ENCODE measurements at places on chromosomes 12 and 14.

DNA sequence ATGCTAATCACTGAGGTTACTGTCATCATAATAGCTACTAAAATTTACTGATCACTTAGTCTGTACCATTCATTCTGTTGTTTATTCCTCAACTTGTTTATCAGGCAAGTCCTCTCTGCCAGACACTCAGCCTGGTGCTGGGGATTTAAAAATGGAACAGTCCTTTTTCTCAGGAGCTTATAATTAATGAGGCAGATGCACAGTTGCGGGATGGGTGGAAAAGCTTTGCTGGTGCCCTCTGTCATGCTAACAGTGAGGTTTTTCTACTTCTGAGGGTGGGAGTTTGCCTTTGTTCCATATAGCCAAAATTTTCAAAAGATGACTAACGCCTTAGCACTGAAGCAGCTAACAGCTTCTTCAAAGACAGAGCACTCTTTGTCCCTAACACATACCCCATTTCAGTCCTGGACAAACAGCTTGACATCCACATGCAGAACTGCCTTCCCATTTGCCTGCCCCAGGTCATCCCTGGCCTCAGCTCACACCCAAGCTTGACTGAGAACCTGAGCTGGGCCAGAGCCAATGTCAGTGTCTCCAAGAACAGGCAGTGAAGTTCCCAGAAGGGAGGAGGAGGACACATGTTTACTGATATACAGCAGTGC is 30.8 kb upstream of the HSPB8 start:
- DNase-seq, result no peak

- no peak for DNase-seq
These were observed 24.1 kb upstream of the ADIPOR2 start for GRCh38 chr12:1666685-1667162.

GRCh38 chr14:101039755-101040138 is 136.2 kb upstream of the RTL1 start:
- no peak for DNase-seq

GRCh38 chr12:127548123-127548553 is 718.8 kb upstream of the TMEM132C start:
- no peak for DNase-seq

- no peak for DNase-seq
These were observed 80.1 kb upstream of the IFNG-AS1 start for GRCh38 chr12:67909091-67909531.

DNA sequence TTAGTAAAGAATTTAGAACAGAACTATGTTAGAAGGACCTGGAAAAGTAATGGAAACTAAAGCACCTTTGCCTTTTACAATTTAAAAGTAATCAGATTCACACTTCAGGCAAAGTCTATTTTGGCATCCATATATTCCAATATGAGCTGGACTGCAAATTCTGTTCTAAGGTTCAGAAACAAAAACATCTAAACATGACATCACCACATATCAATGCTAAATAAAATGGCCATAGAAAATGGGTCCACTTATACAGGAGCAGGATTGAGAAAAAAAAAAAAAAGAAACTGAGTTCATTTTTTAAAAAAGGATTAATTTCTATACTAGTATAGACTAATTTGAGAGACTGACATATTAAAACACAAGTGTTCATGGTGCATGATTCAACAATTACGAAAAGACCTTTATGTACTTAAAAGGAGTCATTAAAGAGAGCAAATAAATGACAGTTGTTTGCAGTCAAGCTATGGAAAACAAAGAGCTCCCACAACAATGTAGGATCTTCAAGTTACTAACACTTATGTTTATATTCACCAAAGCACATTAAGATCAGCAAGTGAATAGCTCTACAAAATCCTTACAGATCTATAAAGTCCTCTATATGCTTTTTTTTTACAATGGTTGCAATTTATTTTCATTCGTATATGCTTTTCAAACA is 45.7 kb downstream of the DICER1 start:
- no peak for DNase-seq

- no peak for DNase-seq
These were observed 19.6 kb downstream of the NINJ2 start for GRCh38 chr12:643475-644302.

GRCh38 chr12:130423136-130423535 is 85.4 kb downstream of the PIWIL1 start:
- no peak for DNase-seq

GRCh38 chr14:83556746-83557453 is 1973.0 kb upstream of the FLRT2 start:
- DNase-seq, result no peak

DNA sequence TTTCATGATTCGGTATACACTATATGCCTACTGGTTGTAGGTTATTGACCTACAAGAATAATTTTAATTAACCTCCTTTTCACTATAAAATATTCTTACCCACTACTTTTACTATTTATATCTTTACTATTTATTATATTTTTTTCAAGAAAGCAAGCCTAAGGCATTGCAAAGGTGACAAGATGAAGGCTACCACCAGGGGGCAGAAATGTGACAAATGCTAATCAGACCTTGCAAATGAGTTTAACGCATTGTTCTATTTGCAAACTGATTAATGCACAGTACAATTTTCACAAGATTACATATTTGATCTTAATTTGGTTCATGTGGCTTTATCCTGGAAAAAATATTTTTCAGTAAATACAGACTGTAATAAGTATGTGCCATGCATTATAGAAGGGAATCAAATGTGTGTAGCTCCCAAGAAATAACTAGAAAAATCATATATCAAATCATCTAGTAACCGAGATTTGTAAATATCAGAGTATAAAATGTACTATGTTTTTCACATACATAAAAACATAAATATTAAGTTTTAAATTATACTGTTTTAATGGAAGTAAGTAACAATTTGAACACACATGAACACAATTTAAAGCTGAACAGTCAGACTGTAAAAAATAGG is 107.0 kb downstream of the ADAMTS20 start:
- DNase-seq, result peak; percentile 64

DNA sequence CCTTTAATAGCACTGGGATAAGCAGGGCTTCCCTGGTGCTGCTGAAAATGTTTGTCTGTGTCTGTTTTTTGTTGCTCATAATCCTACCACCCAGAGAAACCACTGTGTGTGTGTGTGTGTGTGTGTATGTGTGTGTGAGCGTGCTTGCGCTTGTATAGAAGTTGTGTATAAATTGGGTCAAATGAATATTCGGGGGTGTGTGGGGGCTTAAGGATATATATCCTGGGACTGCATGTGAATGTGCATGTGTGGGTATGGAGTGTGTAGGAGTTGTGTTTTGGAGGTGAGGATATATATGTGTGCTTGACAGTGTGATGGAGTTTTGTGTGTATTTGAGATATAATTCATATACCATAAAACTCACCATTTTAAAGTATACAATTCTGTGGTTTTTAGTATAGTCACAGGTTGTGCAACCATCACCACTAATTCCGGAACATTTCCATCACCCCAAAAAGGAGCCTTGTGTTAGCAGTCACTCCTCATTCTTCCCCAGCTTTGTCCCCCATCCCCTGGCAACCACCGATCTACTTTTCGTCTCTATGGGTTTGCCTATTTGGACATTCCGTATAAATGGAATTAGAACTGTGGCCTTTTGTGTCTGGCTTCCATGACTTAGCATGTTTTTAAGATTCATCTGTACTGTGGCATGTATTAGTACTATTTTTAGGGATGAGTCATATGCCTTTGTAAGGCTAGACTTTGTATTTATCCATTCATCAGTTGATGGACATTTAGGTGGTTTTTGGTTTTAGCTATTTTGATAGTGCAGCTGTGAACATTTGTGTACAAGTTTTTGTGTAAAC is 25.6 kb downstream of the TCTN1 start:
- peak; percentile 49 for DNase-seq

DNA sequence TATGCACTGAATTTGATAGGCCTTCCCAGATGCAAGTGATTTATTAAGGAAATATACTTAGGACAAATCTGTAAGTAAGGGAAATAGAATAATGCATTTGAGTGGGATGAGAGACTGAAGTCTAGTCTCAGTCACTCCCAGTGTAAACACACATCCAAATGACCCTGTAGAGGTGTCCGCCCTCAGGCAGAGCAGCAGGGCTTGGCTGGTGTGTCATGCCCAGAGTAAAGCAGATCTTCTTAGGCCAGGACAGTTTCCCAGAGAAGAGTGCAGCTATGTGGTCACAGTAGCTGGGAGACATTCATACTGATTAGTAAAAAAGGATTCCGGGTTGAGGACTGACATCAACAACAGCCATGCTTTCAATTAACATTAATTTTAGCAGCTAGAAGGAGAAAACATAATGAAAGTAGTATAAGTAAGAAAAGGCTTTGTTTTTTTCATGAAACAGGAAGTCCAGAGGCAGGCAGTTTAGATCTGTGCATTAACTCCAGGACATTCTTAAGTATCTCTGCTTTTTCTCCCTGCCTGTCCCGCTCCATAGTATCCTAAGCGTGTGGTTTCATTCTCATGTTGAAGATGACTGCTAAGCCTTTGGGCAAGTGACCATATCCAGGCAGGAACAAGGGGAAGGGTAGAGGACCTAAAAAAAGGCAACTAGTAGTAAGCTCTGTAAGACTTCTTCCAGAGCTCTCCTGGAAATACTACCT is 35.7 kb downstream of the CNTN1 start:
- no peak for DNase-seq

- DNase-seq, result peak; percentile 58
These were observed 24.1 kb upstream of the BCDIN3D start for GRCh38 chr12:49866859-49867569.

DNA sequence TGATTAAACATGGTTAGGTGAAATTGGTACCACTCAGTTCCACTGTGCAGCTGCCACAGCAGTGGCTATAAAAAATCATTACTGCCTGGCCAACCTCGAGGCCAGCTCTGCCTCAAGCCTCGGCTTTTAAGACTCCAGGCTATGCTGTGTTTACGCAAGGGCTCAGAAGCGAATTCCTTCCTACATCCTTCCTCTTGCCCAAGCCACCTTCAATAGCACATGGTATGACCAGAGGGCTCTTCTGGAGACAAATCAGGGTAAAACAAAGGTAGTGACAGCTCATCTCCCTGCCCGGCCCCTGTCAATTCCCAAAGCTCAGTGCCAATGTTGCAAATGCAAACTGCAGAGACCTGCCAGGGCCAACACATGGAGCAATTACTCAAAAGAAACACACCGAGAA is 31.9 kb downstream of the NUAK1 start:
- no peak for DNase-seq

DNA sequence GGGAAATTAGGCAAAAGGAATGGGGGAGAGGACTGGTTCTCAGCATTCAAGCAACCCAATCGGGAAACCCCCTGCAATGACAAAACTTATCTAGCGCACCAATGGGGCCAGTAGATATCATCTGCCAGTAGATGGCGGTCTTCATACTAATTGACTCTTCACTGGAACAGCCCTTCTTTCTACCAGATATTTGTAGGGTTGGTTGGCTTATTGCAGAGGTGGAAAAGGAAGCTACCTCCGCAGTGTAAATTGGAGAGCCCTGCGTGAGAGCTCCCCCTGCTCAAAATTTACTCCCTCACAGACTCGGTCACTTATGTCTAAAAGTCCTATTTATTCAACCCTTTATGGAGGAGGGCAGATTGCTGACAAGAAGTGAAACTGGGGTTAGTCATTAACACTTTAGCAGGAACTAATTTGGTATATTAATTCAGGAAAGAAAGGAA is 166.1 kb upstream of the CCND2 start:
- peak; percentile 94 for DNase-seq

- no peak for DNase-seq
These were observed 79.2 kb downstream of the CEP83 start for GRCh38 chr12:94380507-94380906.

DNA sequence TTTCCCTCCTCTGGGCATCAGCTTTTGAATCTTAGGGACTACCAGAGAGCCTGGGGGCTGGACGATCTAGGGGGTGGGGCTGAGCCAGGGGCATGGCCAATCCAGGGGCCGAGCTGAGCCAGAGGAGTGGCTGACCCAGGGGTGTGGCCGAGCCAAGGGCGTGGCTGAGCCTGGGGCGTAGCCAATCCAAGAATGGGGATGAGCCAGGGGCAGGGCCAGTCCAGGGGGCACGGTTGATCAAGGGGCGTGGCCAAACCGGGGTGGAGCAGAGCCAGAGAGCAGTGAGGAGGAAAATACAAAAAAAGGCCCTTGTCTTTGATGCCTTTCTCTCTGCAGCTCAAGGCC is 219.3 kb upstream of the NOS1 start:
- DNase-seq, result peak; percentile 36

GRCh38 chr14:103126873-103127304 is 3.6 kb downstream of the TNFAIP2 start:
- DNase-seq, result no peak

- no peak for DNase-seq
These were observed 42.4 kb downstream of the ATXN2 start for GRCh38 chr12:111556676-111557075.

GRCh38 chr14:68670359-68670715 is 122.5 kb downstream of the ZFP36L1 start:
- DNase-seq, result no peak

- DNase-seq, result no peak
These were observed 3.2 kb downstream of the MGST1 start for GRCh38 chr12:16350682-16351081.

- peak; percentile 84 for DNase-seq
These were observed 1.1 kb upstream of the GNB3 start for GRCh38 chr12:6839482-6840201.

GRCh38 chr14:101535232-101535631 is 26.1 kb upstream of the DIO3 start:
- no peak for DNase-seq

DNA sequence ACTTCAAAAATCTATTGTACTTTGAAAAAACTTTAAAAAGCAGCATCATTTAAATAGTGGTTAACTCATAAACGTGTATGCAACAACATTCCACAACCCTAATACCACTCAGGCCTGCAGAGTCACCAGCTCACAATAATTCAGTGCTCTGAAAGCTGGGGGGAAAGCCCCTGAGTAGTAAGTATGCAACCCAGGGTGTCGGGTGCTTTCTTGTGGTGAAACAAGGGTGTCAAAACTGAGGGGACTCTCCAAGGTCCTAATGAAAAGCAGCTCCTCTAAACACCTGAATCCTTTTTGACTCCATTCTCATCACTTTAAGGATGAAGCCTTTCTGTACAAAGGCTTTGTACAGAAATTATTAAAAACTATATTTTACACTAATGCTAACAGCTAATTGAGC is 33.7 kb downstream of the FGFR1OP2 start:
- peak; percentile 82 for DNase-seq

GRCh38 chr12:13443498-13443897 is 247.0 kb downstream of the EMP1 start:
- DNase-seq, result no peak

DNA sequence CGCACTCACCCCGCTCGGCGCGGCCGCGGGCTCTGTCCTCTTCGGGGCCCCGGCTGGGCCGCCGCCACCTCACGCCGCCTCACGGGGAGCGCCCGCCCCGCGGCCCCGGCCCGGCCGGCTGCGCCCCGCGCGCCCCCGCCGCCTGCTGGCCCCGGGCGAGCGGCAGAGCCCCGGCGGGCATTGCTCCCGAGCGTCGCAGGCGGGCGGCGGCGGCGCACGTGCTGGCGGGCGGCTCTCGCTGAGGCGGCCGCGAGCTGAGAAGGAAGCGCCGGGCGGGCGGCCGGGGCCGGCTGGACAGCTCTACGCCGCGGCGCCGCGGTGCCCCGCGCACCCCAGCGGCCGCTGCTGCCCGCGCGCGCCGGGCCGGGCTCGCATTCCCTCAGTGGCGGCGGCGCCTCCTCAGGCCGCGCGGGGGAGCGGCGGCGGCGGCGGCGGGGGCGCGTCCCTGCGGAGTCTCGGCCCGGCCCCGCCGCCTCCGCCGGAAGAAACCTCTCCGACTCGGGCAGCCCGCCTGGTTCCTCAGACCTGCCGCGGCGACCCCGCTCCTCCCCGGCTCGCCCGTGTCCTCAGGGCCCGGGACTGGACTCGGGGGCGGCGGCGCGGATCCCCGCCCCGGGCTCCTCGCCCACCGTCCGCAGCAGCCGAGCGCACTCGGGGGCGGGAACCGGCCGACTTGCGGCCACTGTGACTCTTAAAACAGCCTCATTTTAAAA is at the start of gene PITPNM2:
PITPNM2 (minus strand) TSS at position 347 of the 713 bp plus-strand sequence. CDS start 116,500 bp downstream, outside the sequence.
- peak; percentile 52 for DNase-seq

- DNase-seq, result peak; percentile 19
These were observed 13.6 kb downstream of the TTC9 start for GRCh38 chr14:70655110-70655826.

Measured in MM.1S (cell line).